Hematopoietic multipotent progenitor cell (in vitro differentiated cells): ENCODE measurements at places on chromosomes 4 and X. TPM values are rescaled to one million over a fixed set of nuclear protein-coding genes. Genes with fewer than 3 reads are reported as not detected.

HSFX4 gene
- not detected for total RNA-seq

SPANXB1 gene
- not detected for total RNA-seq

DNA sequence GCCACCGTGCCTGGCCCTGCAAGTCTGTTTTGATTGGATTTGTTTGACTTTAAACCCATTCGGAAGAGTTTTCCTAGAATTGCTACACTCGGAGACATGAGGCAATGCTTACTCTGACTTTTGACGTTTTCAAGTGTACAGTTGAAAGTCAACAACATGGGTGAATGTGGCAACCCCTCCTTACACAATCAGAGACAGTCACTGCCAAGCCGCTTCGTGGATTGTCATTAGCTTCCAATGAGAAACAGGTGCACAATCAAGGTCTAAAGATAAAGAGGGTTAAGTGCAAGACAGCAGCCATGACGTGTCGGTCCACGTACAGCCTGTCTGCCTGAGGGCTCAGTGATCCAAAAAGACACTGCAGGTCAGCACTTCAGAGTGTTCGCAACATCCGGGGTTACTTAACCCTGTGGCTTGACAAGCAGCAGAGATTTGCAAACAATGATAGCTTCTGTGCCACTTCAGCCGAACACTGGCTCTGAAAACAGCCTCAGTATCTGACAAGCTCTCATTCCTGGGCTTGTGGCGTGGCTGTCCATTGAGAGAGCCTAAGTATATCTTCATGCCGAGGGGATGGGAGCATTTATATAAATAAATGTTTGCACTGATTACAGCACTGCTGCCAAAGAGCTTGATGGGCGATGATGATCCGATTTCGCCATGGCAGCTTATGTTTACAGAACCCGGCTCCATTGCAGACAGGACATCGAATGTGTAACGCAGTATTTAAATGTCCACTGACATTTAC lies 180.0 kb downstream of the DHRSX start:
- no peak for DNase-seq

- no peak for DNase-seq
Observed at GRCh38 chr4:177405508-177405907, 36.7 kb downstream of the AGA start.

P2RY4 gene
- total RNA-seq, result 0.81 TPM

ANKRD50 gene
- total RNA-seq, result 14.3 TPM

GABRA4 gene
- total RNA-seq, result not detected

DNA sequence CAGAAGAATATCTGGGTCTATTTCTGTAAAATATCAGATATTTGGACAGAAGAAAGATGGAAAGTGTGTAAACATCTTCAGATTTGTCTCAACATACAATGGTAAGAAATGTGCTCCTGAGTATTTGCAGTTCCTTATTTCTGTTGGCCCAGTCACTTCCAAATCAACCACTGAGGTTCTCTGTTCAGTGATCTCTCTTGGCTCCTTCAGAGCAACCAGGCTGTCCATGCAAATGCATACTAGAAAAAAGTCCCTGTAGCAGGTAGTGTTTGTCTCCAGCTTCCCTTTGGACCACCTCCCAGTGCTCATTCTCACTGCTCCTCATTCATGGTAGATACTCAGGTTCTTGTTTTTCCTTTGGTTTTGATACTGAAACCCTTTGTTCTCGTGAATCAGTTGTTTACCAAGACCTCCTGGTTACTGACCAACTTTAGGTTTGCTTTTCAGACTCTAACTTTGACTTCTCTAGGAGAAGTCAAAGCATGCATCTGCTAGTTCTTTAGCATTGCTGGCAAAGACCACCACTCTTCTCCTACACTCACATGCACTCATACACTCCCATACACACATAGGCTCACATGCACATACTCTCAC lies 28.8 kb downstream of the ASIC5 start:
- DNase-seq, result no peak
